Fibroblast of lung (primary cell): ENCODE measurements at places on chromosomes 6 and 20. TPM values are rescaled to one million over a fixed set of nuclear protein-coding genes. Genes with fewer than 3 reads are reported as not detected.
A peak's percentile ranks its signal among the peaks of the same experiment; 100 is the strongest.

GRCh38 chr6:165978476-165978875 lies 189.2 kb downstream of the TBXT start:
- no peak for DNase-seq

DNA sequence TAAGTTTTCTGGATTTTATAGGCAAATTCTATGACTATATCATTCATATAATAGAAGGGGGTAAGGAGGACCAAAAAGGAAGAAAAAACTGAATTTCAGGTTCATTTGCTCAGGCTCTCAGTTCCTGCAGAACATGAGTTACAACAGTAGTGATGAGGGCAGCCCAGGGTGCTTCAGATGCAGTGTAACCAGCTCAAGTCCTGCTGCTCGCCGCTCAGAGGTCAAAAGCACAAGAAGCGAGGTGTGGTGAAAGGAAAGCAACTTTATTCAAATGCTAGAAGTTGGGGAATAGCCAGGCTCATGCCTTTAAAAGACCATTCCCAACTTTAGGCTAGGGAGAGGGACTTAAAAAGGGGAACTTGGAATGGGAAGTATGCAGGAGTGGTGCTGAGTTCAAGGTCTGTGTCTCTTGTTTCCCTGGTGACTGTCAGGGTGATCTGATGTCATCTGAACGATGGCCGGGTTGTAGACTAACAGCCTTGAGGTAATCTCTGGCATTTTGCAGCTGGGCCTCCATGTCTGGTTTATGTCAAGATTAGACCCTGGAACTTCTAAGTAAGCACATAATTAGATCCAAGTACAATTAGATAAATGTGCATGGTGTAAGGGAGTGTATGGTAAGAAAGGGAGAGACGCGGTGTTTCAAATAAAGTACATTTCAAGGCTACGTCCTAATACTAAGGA lies 14.5 kb upstream of the SEC63 start:
- DNase-seq: no peak

DNA sequence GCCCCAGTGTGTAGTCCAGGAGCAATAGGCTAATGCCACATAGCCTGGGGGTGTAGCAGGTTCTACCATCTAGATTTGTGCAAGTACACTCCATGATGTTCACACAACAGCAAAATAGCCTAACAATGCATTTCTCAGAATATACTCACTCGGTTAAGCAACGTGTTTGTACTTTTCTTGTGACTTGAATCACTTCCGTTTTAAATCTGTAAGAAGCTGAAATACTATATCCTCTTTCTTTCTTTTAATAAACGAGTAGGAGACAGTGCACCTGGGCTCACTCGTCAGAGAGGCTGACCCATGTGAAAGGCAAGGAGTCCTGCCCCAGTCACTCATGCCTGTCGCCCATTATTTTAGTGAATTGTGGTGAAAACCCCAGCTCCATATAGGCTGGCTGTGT lies 201.6 kb downstream of the FOXA2 start:
- DNase-seq: no peak

- no peak for DNase-seq
Observed at GRCh38 chr20:59663513-59664060, 59.2 kb downstream of the PHACTR3 start.

GRCh38 chr20:56411759-56412472 lies at the start of gene CASS4:
Gene CASS4, plus strand, starts transcription at chr20:56412260. Its CDS starts 199 bp downstream, at chr20:56412459.
- peak; percentile 91 for DNase-seq

DNA sequence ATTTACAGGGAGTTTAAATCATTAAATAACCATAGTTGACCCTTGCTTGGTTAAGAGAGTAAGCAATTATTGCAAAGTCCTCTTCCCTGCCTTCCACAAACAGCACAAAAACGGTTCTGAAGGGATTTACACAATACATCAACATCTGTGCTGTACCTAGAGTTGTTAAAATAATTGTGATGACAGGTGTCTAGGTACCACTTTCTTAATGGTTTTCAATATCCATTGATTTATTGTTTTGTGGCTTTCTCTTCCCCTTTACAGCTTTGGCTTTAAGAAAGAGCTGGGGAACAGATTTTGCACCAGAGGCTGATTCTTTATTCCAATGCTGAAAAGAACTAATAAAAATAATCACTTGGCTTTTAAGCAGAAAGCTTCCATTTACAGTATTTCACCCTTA lies 598 bp upstream of the SOX4 start:
- DNase-seq: no peak

- no peak for DNase-seq
Observed at GRCh38 chr20:19706463-19706862, 51.6 kb upstream of the RIN2 start.

- peak; percentile 87 for DNase-seq
Observed at GRCh38 chr6:28355743-28356665, 6.3 kb downstream of the ZKSCAN3 start.

DNA sequence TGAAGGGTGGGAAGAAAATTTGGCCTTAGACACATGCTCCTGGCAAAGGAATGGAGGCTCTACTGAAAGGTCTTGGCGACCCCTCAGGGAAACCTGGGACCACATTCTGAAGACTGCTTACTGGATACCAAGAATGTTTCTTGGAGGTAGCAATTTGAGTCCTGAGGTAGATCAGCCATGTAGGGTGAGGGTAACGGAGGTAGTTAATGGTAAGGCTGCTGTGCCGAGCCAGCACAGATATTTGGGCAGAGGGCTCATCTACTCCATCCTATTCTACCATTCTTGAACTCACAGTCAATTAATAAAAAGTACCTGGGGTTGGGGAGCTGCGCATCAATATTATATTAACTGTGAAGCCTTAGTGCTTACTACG lies 401 bp upstream of the PHF3 start:
- no peak for DNase-seq

DNA sequence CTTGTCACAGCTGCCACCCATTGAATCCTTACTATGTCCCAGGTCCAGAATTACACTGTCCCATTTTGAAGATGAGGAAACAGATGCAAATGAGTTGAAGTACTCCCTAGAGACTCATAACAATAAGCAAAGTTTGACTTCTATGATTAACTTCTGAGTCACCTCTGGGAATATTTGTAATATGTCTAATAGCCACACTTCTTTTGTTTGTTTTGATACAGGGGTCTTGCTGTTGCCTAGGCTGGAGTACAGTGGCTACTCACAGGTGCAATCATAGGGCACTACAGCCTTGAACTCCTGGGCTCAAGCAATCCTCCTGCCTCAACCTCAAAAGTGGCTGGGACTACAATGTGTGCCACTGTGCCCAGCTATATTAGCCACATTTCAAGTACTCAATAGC lies 11.4 kb upstream of the SOX12 start:
- peak; percentile 42 for DNase-seq

- no peak for DNase-seq
Observed at GRCh38 chr6:13026557-13026956, 301.8 kb downstream of the TBC1D7 start.

- DNase-seq: no peak
Observed at GRCh38 chr6:163001330-163001729, 273.6 kb downstream of the PACRG start.

- DNase-seq: no peak
Observed at GRCh38 chr6:99341862-99342455, 7.5 kb downstream of the FAXC start.

- DNase-seq: peak; percentile 90
Observed at GRCh38 chr6:139240161-139241010, 51.4 kb downstream of the TXLNB start.

DNA sequence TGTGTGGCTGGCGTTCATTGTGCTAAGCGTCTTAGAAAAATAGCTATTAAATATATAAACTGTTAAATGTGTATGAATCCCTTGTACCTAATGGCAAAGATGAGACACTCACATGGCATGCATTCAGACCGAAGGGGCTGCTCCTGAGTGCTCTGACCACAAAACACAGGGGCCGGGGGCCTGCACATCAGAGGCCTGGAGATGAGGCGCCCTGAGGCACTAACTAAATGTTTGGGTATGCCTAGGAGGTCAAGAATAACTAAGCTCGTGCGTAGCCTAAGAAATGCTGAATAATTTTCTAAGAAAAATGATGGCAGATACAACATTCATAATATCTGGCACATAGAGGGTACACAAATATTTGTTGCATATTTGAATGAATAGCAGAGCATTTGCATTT lies 92.5 kb downstream of the PSMB1 start:
- no peak for DNase-seq

DNA sequence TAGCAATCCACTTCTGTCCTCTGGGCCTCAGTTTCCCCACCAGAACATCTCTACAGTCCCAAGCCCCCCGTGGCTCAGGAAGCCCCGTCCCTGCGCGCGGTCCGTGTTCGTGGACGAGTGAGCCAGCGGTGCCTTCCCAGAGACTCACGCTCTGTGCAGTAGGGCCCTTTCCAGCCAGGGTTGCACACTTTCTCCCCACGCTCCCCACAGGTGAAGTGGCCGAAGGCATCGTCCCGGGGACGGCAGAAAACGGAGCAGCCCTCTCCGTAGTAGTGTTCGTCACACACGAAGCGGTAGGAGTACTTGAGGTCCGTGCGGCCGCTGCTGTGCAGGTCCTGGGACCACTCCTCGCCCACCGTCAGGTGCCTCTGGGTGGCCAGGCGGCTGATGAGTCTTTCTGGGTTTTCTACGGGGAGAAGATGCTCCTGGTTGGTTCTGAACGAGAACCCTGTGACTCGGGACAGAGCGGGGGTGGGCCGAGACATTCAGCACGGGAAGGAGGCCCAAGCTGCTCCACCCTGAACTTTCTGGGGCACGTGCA lies 2.7 kb downstream of the DLL1 start:
- DNase-seq: no peak

Gene FHL5
- polyA plus RNA-seq: 0.03 TPM in 1 of 2 replicates, not detected in the other

Gene SIRPD
- not detected in 2 replicates for polyA plus RNA-seq

Gene RNF114
- polyA plus RNA-seq: 70.2 and 93.9 TPM in 2 replicates

Gene KCNQ5
- polyA plus RNA-seq: 0.74 and 3.1 TPM in 2 replicates

Gene ROS1
- polyA plus RNA-seq: 0.01 TPM in 2 replicates
